IgD-negative memory B cell (primary cell): ENCODE measurements at places on chromosomes 4 and X. TPM values are rescaled to one million over a fixed set of nuclear protein-coding genes. Genes with fewer than 3 reads are reported as not detected.

Gene PPARGC1A
- not detected for polyA plus RNA-seq

Gene P2RY4
- not detected for polyA plus RNA-seq

Gene DEFB131A
- not detected for polyA plus RNA-seq

Gene SMR3B
- polyA plus RNA-seq: not detected

Gene HAND2
- not detected for polyA plus RNA-seq

Gene XKRX
- 0.88 TPM for polyA plus RNA-seq
